Bronchus fibroblast of lung (primary cell): ENCODE measurements at places on chromosomes 13 and 19. TPM values are rescaled to one million over a fixed set of nuclear protein-coding genes. Genes with fewer than 3 reads are reported as not detected.

ZDHHC20 gene
- 22.0 and 32.8 TPM in 2 replicates for total RNA-seq

C19orf85 gene
- not detected in 2 replicates for total RNA-seq

APOC1 gene
- 15.8 and 15.9 TPM in 2 replicates for total RNA-seq

TUBA3C gene
- not detected in 2 replicates for total RNA-seq

DENND1C gene
- not detected in 2 replicates for total RNA-seq

HCN2 gene
- total RNA-seq, result 0.17 and 0.30 TPM in 2 replicates

CIC gene
- 53.2 and 53.3 TPM in 2 replicates for total RNA-seq

KASH5 gene
- not detected in 2 replicates for total RNA-seq

ZNF610 gene
- total RNA-seq, result 1.5 and 1.8 TPM in 2 replicates

ZNF358 gene
- total RNA-seq, result 32.4 and 36.0 TPM in 2 replicates

SOX1 gene
- total RNA-seq, result not detected in 2 replicates

RXFP2 gene
- not detected in 2 replicates for total RNA-seq

VSTM1 gene
- not detected in 2 replicates for total RNA-seq

OXGR1 gene
- total RNA-seq, result not detected in 2 replicates

CPAMD8 gene
- 0.45 and 0.50 TPM in 2 replicates for total RNA-seq

CEACAM5 gene
- not detected in 2 replicates for total RNA-seq

DPF1 gene
- total RNA-seq, result 3.5 and 3.6 TPM in 2 replicates

LILRB5 gene
- total RNA-seq, result not detected in 2 replicates
